ENCODE measurements at places on chromosomes 1 and 21. TPM values are rescaled to one million over a fixed set of nuclear protein-coding genes. Genes with fewer than 3 reads are reported as not detected.
A peak's percentile ranks its signal among the peaks of the same experiment; 100 is the strongest.

DNA sequence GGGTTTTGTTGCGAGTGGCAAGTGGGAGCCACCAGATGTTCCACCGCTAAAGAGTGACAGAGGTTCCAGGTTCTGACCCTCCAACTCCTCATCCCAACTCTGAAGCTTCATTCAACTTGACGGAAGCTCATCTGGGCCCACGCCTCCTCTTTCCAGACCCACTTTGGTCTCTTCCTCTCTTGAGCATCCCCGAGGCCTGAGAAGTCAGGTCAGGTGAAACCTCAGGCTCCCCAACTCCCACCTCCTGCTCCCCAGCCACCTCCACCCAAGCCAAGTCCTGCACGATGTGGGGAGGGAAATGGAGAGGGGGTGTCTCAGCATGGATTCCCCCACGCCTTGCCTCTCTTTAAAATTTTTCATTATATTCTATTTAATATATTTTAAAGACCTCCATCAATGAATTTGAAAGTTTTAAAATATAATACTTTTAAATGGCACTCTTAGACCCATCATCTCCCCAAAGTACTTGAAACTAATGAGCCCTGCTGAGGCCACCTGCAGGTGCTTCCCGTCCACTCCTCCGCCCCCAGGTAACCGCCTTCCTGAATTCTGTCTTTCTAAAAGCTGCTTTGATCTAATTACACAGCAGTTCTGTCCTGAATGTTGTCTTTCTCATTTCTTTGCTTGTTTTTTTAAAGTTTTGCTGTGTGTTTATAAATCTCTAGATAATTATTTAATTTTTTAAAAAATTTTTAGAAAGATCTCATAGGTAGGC lies 238.1 kb downstream of the KAZN start:
- DNase-seq = no peak

GRCh38 chr1:8955406-8955805 lies 9.7 kb downstream of the CA6 start:
- no peak for DNase-seq

DNA sequence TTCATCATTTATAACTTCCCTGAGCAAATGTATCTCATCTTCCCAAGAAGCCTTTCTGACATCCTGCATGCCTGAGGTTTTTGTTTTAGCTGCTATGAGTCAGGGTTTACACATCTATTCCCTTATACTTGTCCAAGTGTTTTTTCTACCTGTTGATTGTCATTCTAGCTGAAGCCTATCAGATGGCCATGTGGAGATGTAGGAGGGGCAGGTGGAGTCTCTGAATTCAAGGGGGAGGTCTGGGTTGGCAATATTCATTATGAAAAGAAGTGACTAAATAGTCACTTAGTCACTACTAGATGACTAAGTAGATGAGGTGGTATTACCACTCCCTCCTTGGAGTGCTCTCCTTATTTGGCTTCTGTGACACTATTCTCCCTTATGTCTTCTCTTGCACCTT lies 52.4 kb downstream of the XCL1 start:
- DNase-seq = no peak

The KDF1 gene
- 0.67 TPM for total RNA-seq

DNA sequence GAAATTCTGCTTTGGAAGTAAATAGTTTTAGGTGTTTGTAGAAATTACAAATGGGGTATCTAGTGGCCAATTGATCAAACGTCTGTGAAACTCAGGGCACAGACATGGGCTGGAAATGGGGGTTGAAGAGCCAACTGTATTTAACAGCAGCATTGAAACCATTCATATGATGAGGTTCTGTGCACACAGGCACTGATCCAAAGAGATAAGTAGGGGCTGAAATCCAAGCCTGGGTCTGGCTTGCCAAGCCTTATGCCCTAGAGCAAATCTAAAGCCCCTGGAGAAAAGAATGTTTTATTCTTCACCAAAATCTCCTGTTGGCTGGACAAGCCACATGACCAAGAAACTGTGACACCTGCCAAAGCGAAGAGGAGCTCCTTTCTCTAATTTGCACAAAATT lies 67.6 kb upstream of the ST6GALNAC5 start:
- no peak for DNase-seq

DNA sequence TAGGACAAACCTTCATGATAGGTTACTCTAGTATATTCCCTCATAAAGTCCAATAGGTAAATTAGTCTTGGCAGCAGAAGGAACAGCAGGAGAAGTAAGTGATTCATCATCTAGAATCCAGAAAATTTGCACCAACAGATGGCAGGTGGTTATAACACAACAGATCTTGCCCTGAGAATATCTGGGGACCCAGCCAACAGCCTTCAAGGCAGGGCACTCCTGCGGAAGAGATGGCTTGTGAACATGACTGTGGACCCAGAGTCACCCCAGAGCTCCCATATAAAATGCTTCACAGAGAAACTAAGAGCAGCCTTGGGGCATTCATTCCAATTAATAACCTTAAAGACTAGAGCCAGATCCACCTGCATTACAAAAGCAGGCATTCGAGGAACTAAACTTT lies 7.9 kb upstream of the PLA2G2C start:
- no peak for DNase-seq

DNA sequence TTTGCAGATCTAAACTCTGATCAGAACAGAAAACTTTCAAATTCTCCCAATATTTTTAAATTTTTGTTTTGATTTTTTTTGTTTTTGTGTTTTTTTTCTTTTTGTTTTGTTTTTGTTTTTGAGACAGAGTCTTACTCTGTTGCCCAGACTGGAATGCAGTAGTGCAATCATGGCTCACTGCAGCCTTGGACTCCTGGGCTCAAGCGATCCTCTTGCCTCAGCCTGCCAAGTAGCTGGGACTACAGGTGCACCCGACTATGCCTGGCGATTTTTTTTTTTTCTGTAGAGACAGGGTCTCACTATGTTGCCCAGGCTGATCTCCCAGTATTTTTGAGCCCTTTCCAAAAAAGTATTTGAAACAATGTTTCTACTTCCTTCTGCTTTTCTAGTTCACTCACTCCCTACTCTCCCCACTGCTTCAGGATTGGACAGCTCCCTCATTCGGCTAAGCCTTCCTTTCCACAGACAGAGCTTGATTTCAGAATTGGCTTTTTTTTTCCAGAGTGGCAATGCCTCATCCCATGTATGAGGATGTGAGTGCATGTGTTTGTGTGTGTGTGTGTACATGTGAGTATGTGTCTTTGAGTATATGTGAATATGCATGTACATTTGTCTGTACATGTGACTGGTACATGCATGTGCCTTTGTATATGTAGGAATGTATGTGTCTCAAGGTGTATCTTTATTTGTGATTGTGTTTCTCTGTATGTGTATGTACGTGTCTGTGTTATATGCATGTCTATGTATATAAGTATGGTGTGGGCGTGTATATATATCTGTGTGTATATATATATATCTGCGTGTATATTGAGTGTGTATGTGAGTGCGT lies 11.9 kb downstream of the LHX4 start:
- DNase-seq = peak; percentile 45

All from cardiac muscle cell (in vitro differentiated cells and primary cell).